ENCODE measurements at places on chromosomes 5 and 9.

DNA sequence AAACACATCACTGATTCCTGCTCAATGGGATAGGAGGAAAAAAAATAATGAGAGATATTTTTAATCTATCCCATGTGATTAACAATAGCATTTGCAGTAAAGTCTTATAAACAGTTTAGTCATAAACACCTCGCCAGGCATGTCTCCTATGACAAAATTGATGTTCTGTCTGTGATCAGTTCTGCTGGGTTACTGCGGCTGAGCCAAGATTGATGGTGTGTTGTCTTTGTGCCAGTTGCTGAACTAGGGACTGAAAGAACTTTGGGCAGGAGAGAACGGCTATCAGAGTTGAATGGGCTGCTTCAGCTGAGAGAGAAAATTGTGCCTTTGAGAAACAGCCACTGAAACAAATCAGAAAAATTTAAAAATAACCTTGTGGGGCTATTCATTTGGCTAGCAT lies 37.3 kb upstream of the MAMDC2 start:
- no peak for DNase-seq

DNA sequence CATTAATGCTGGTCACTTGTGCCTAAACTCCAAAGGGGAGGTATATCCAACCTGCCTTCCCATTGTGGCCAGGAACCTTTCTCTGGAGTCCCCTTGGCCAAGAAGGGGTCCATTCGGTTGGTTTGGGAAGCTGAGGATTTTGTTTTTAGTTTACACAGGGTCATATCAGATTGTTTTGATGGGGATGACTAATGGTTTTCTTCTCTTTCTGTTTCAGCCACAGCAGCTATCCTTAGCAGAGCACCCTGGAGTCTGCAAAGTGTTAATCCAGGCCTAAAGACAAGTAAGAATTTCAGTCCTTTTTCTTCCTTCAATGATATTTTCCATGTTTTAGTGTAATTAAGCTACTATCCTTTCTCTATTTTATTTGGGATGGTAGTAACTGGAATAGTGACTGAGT lies 127.8 kb upstream of the CCDC152 start:
- DNase-seq = no peak

DNA sequence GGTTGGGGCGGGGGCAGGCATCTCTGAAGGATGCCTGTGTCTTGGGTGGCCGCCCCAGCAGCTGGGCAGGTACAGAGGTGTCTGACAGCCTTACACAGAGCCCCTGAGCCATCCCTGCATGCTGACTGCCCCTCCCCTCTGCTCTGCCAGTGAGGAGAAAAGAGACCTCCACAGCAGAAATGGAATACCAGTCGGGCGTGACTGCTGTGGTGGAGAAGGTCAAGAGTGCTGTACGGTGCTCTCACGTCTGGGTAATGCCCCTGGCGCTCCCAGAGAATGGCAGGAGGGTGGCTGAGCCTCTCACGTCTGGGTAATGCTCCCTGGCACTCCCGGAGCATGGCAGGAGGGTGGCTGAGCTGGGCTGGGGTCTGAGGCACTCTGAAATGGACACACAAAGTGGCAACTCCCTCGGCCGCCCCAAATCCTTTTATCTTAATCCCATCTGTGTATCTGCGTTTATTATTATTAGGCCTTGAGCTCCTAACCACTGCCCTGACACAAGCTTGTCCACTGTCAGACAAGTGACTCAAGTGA lies 2.5 kb upstream of the RABL6 start:
- DNase-seq = no peak

DNA sequence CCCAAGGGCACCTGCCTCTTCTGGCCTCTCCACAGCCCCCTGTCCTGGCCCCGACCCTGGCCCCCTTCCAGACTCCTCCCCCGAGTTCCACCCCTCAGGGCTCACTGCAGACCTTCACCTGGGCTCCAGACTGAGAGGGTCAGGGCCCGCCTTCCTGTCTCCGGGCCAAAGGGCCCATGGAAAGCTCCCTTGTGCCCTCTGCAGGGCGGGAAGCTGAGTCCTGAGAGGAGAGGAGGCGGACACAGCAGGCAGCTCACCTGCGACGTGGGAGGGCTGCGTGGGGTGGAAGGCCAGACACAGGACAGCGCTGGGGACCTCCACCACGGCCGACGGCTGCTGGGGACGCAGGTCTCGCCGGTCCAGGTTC lies 20.6 kb downstream of the DYNC2I2 start:
- no peak for DNase-seq

DNA sequence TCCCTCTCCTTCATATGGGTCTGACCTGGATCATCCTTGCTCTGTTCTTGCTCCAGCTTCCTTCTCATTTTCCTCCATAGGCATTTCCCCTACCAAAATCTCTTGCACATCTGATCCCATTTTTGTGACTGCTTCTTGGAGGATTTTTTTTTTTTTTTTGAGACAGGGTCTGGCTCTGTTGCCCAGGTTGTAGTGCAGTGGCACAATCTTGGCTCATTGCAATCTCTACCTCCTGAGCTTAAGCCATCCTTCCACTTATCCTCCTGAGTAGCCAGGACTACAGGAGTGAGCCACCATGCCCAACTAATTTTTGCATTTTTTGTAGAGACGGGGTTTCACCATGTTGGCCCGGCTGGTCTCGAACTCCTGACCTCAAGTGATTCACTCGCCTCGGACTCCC lies 10.5 kb upstream of the JMY start:
- DNase-seq = no peak

DNA sequence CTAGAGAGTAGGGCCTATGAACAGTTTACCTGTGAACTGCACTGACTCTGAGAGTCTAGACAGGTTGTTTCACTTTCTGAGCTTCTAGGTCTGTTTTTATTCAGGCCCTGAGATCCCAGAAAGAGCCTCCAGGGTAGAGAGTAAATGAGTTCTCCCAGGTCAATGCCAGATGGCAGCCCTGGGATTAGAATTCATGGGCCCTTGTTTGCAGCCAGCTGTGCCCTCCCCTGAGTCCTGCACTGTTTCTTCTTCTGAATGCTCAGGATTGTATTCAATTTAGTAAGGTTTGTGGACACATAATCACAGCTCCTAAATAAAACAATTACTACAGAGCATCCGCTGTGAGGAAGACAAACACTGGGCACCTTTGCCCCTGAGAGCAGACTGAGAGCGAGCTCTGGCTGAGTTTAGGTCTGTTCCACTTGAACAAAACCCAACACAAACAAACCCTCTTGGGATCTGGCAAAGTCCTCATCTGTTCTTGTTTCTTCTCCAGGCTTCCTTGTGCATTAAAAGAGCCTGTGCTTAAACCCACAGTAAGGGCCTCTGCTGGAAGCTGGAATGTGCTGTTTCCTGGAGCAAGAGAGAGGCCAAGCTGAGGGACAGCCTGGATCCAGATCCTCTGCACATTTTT lies 29.9 kb downstream of the FAM219A start:
- no peak for DNase-seq
